ENCODE measurements at places on chromosomes 6 and 20.

- peak; percentile 85 for DNase-seq
Measured at GRCh38 chr6:130293800-130294199, 71.0 kb upstream of the SAMD3 start.

- DNase-seq: peak; percentile 35
Measured at GRCh38 chr6:139912735-139913400, 538.4 kb upstream of the CITED2 start.

GRCh38 chr6:160349020-160349441 lies 853 bp downstream of the SLC22A3 start:
- DNase-seq: no peak

GRCh38 chr20:20731945-20732296 lies 19.5 kb upstream of the RALGAPA2 start:
- peak; percentile 66 for DNase-seq

- DNase-seq: peak; percentile 58
Measured at GRCh38 chr6:35599761-35600658, 87.3 kb upstream of the TULP1 start.

- DNase-seq: peak; percentile 67
Measured at GRCh38 chr6:163935158-163935762, 520.7 kb downstream of the QKI start.

Measured in choroid plexus epithelial cell (primary cell).